Fibroblast of villous mesenchyme (primary cell): ENCODE measurements at places on chromosomes 1 and 21. TPM values are rescaled to one million over a fixed set of nuclear protein-coding genes. Genes with fewer than 3 reads are reported as not detected.

XKR8 gene
- 6.5 and 6.8 TPM in 2 replicates for total RNA-seq

TSPEAR gene
- under 0.01 TPM in 1 of 2 replicates, not detected in the other for total RNA-seq

FYB2 gene
- total RNA-seq: not detected in 2 replicates

DNA sequence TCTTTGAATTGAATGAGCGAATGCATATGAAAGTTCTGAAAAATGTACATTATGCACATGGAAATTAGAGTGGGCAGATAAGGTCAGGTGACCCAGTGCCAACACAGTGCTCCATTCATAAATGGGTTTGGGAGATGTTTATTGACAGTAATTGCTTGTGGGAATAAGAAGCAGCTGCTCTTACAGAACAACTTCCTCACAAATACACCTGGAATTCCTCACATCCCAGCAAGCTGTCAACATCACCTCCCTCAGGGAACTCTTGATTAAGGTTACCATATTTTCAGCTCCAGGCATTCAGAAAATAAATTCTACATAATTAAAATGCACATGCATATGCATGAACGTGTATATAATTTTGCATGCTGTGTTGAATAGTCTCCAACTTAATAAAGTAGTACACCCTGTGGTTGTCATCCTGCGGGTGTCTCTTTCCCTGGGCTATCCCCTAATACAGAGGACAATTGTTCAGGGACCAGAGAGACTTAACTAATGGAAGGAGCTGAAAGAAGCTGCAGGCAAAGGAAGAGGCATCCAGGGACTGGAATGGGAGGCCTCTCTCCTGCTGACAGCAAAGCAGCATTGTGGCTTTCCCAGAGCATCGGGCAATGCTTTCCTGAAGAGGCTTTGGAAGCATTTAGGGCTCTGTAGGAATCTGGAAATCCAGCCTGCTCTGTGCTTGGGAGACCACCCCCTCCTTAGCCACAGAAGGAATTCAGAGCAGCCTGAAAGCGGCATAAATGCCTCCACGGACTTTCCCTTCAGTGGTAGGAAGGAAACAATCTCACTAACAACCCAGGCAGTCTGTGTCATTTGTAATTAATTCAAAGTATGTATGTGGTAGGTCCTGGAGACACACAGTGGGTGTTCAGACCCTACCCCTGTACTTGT is 55.2 kb upstream of the GNG12 start:
- DNase-seq: no peak

- no peak for DNase-seq
These were observed 255.8 kb downstream of the TGFB2 start for GRCh38 chr1:218600968-218601367.

- DNase-seq: peak; percentile 31
These were observed 14.6 kb downstream of the SEMA6C start for GRCh38 chr1:151131701-151132334.

- no peak for DNase-seq
These were observed 23.2 kb downstream of the HAO2 start for GRCh38 chr1:119391749-119392148.

DNA sequence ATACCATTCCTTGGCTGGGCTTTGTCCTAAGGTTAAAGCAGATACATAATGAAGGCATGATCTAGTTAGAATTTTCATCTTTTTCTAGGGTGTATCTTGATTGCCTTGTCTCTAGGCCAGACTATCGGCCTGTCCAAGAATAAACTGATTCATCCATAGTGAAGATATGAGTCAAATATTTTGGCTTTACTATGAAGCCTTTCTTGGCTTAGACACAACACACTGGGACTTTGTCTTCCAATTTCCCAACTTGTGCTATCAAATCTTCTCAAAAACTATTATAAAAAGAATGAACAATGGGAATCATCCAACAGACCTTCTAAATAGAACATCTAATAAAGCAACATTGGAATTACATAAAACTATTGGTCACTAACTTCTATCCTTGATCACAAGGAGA is 64.8 kb downstream of the WARS2 start:
- DNase-seq: peak; percentile 44

- DNase-seq: peak; percentile 73
These were observed 139.7 kb upstream of the ARHGEF16 start for GRCh38 chr1:3314491-3315381.

DNA sequence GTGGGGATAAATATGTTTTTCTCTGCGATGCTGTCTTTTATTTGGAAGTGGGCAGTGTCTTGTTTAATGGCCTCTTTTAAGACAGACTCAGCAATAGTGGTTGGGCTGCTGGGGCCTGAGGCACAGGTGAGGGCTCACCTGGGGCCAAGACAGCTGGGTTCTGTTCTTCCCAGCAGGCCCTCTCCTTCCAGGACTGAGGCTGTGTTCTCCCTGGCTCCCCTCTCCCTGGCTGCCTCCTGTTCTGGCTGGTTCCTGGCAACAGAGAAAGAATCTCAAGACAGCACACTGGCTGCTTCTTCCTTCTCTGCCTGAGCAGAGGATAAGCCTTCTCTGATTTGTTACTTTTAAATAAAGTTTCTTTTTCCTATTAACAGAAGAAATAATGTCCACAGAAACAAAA is 7.4 kb upstream of the GRHL3 start:
- no peak for DNase-seq

DNA sequence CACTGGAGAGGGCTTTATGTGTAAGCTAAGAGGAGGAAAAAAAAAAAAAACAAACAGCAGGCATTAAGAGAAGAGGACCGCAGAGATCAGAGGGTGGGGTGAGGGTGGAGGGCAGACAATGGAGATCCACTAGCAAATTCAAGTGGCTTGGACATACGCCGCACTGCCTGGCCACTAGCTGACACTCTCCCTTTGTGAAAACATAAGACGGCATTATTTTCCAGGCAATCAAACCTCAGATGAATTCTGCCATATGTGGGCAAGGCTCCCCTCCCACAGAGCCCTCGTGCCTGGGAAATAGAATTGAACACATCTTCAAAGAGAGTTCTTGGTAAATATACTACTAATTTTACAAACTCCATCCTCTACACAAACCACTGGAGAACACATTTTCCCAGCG is 53.6 kb downstream of the ERG start:
- DNase-seq: no peak
